Left cardiac atrium (tissue), 4 donors: ENCODE measurements at places on chromosomes 7 and 10. TPM values are rescaled to one million over a fixed set of nuclear protein-coding genes. Genes with fewer than 3 reads are reported as not detected.

Gene CDK14
- total RNA-seq: 35.9 TPM

Gene MINDY3
- 29.7 TPM for total RNA-seq

Gene IFIT1
- total RNA-seq: 20.6 TPM

Gene LIPK
- not detected for total RNA-seq

Gene IL2RA
- 2.7 TPM for total RNA-seq

Gene CYP3A4
- 0.32 TPM for total RNA-seq

Gene GIMAP5
- 18.6 TPM for total RNA-seq

Gene KIF11
- total RNA-seq: 1.6 TPM

Gene DGKB
- total RNA-seq: 0.38 TPM

Gene TMEM139
- 4.1 TPM for total RNA-seq

Gene NANOS1
- total RNA-seq: 5.0 TPM

Gene AKR1C4
- total RNA-seq: not detected

Gene C10orf67
- total RNA-seq: 0.10 TPM

Gene TMEM196
- total RNA-seq: not detected

Gene SMKR1
- not detected for total RNA-seq

Gene PRSS37
- not detected for total RNA-seq

Gene SPDYE2B
- not detected for total RNA-seq

Gene TRPV5
- not detected for total RNA-seq

Gene SLC13A1
- not detected for total RNA-seq

Gene NOS3
- 63.9 TPM for total RNA-seq

Gene MYL7
- total RNA-seq: 20,690 TPM

Gene RBP4
- total RNA-seq: 165 TPM

Gene OR13A1
- total RNA-seq: not detected

Gene RPEL1
- not detected for total RNA-seq

Gene RBM20
- total RNA-seq: 37.2 TPM

Gene SCD
- total RNA-seq: 969 TPM
